ENCODE measurements at places on chromosomes 2 and 18.
A peak's percentile ranks its signal among the peaks of the same experiment; 100 is the strongest.

GRCh38 chr2:207434899-207435465 lies 94.8 kb upstream of the CREB1 start:
- no peak for DNase-seq

- no peak for DNase-seq
Measured at GRCh38 chr18:56973487-56973886, 173.4 kb upstream of the BOD1L2 start.

GRCh38 chr2:20350041-20350712 lies 467 bp downstream of the PUM2 start:
- DNase-seq, result peak; percentile 55

GRCh38 chr2:62410015-62410453 lies 96.0 kb downstream of the TMEM17 start:
- no peak for DNase-seq

DNA sequence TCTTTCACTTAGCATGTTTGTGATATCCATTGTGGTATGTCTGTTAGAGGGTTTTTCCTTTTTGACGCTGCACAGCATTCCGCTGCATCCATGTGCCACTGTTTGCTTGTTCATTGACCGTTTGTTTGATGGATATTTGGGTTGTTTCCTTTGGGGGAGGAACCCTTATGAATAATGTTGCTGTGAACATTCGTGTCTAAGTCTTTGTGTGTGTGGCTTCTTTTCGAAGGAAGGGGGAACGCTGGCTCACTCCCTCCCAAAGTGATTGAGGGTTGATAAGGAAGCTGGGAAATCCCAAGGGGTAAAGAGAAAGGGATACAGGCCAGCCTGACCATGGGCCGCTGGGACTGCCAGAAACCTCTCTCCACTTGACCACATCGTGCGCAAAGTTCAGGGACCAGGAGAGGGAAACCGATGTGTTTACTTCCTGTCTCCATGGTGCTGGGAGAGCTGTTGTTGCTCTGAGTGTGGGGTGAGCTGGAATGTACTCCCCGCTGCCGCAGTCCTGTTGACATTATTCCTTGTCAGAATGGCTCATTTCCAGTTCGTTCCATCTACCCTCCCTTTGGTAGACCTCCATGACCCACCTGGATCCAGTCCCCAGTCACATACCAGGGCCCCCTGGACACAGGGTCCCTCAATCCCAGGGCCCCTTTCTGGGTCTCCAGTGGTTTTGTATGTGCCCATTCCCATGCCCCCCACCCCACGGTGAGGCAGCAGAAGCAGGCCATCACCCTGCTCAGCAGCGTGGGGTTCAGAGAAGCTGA lies 39.6 kb downstream of the HS1BP3 start:
- no peak for DNase-seq

DNA sequence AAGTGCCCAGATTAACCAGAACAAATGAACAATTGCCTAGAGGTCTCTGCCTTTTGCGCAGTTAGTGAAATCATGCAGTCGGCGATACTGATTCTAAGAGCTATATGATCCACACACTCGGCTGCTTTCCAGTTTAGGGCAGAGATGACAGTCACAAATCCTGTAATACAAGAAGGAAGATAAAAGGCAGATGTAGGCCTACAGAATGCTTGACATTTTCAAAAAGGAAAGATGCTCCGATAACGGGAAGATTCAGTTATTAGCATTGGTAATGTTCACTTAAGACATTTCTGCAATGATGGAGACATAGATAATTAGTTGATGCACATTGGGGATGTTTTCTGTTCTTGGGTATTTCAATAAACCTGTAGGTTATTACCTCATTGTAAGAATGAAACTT lies 19.5 kb downstream of the NYAP2 start:
- DNase-seq, result no peak

- DNase-seq, result no peak
Measured at GRCh38 chr2:201909961-201910361, 103.6 kb downstream of the CDK15 start.

GRCh38 chr2:148560496-148560895 lies 84.1 kb upstream of the EPC2 start:
- no peak for DNase-seq

GRCh38 chr18:56726906-56727305 lies 75.7 kb downstream of the WDR7 start:
- DNase-seq, result no peak

GRCh38 chr2:191929288-191929687 lies 82.4 kb upstream of the CAVIN2 start:
- DNase-seq, result no peak

GRCh38 chr2:35443087-35443486 lies 912.5 kb upstream of the CRIM1 start:
- no peak for DNase-seq

DNA sequence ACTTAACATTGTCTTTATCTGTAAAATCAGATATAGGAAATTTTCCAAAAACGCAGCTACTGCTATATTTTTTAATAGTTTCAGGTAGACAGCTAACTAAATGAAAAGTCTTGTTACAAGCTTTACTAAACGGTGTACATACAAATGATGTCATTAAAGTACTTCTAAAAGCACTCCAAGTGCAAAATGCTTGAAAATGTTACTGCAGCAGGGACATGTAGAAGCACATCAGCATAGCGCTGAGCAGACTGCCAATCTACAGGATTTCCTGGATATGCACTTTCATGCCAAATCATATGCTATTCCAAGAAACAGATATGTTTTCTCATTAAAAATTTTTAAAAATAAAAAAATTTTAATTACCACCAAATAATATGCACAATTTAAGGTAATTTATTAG lies 61.7 kb downstream of the SMAD2 start:
- no peak for DNase-seq

DNA sequence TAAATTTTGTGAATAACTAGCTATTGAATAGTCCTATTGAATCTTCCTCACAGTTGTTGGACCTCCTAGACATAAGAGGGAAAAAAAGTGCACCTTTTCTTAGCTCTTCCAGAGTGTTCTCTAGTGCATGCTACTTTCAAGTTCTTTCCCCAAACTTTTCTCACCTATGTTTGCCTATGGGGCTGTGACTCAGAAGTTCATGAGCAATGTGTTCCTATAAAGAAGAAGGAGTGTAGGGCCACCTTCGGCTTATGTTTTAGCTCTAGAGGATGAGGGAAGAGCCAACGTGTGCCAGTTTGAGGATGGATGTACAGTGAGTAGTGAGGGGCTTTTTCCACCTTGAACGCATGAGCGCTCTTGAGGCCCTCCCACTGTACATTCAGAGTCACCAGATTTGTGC lies 27.0 kb upstream of the HNMT start:
- no peak for DNase-seq

DNA sequence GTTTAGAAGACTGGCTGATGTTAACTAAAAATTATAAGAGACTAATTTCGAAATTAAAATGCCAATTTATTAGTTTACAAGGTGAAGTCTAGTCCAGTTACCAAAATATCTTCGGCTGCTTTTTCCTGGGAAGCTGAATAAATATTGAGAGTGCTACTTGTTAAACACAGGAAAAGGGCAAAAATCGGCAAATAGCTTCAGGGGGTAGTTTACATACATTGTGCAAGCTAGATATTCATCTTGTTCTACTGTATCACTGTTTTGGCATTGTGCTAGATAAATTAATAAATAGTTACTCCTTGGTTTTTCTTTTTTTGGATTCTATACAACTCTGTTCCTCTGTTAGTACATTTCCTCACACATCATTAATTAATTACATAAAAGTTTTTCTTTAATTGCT lies 29.3 kb downstream of the NHEJ1 start:
- no peak for DNase-seq

- DNase-seq, result no peak
Measured at GRCh38 chr2:232567721-232568120, 17.2 kb downstream of the EIF4E2 start.

DNA sequence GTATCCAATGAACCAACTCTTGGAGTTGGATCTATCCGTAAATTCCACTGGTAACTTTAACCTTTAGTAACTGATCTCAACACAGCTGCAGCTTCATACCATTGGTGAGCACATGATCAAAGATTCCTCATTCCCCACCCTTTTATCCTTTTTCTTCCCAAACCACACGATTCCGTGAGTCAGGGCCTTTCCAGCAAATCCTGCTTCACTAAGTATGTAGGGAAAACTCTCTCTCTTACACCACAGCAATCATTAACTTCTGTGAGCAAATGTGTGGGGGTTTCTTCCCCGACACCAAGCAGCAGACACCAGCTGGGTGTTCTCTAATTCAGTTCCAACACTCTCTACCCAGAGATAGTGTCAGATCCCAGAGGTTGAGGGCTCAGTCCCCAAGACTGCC lies 23.5 kb downstream of the ELP2 start:
- no peak for DNase-seq

DNA sequence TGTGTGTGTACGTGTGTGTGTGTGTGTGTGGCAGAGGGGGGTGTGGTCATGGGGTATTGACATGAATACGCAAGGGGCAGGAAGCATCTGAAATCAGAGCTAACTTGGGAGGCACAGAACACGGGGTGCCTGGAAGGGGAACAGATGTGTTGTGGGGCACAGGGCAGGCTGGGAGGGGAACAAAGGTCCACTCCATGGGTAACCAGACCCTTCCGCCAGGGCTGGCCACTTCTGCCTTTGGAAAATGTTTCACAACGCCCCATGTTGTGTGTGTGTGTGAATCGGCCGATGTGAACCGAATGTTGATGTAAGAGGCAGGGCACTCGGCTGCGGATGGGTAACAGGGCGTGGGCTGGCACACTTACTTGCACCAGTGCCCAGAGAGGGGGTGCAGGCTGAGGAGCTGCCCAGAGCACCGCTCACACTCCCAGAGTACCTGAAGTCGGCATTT lies at the start of gene SLC11A1:
Gene SLC11A1 (plus strand): TSS at position 358 of the 451 bp plus-strand sequence. CDS start 96 bp downstream, outside the sequence.
- DNase-seq, result no peak

DNA sequence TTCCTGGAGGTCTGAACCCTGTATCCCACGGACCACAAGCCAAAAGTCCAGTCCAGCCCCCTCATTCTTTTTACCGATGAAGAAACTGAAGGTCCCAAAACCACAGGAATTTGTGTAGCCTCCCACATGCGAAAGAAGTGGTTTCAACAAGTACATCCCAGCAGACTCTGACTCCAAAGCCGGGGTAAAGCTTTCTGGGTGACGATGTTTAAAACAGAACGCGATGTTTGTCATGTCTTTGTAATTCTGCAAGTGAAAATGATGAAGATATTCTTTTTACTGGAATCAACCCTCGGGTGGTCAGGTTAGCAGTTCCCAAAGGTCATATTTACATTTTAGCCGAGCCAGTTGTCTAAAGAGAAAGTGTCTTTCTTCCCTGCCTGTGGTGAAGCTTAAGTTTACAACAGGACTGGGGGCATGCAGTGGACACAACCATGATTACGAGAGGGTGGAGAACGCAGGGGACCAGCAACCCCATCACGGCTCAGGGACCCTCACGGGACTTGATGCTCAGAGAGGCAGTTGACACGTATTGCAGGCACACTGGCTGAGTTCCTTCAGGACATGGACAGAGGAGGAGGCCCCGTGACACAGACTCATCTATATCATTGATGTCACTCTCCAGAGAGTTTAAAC lies 17.8 kb upstream of the TMEM131 start:
- DNase-seq, result no peak

- no peak for DNase-seq
Measured at GRCh38 chr2:180991361-180991760, 11.0 kb downstream of the UBE2E3 start.

GRCh38 chr2:1236606-1237005 lies 176.7 kb upstream of the TPO start:
- DNase-seq, result no peak

DNA sequence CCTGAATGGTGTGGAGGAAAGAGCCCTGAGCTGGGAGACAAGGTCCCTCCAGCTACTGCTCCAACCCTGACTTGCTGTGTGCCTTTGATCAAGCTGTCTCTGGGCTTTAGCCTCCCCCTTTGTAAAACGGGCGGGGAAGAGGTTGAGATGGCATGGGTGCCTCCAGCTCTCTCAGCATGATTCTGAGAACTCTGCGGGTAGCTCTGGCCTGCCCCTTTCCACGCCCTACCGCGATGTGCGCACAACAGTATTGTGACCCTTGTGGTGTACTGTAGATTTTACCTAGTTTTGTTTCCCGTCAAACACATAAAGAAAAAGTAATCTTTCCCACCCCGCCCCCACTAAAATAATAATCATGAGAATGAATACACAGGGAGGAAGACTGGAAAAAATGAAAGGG lies 5.3 kb downstream of the CD8A start:
- DNase-seq, result no peak

DNA sequence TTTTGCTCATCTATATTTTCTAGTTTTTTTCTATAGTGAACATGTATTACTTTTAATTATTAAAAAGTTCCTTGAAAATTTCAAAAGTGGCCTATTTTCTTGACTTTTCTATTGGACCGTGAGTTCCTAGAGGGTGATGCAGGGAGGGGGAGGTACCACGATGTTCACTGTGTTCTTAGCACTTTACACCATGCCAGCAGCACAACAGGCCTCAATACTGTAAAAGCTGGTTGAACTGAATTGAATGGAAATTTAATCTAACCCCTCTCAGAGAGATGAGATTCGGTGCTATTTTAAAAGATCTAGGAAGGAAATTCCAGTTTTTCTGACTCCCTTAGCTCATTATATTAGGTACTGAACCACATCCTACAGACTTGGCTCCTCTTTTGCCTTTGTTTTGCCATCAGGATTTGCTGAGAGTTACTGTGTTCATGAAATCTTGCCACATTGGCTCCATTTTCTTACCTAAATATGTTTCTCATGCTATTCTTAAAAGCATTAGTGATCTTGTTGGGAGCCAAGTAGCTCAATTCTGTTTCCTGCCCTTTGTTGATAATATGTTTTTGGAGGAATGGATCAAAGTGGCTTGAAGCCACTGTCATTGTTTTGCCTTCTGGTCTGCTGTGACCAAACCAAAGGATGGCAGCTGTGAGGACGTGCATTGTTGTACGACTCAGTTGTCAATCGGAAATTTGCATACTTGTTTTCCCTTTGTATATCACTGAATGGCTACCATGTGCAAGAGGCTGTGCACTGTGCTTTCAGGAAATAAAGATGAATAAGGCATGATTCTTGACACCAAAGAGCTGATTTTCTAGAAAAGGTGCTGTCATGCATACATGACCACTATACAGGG lies 25.3 kb downstream of the MYO1B start:
- DNase-seq, result no peak

DNA sequence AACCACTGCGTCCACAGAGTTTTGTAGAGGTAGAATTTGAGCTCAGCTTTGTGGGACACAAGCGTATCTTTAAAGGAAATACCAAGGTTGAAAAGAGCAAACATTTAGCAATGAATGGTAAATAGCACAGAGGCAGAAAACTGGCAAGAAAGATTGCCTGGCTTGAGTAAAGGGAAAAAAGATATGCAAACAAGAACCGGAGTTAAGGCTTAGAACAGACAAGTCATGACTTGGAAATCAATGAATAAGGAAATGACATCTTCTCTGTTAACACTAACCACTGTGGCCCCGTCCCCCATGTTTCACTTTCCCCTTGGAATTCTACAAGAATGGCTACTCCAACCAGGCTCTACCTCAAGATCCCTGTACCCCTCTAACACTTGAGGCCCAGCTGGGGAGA lies 3.8 kb downstream of the STAM2 start:
- DNase-seq, result no peak

DNA sequence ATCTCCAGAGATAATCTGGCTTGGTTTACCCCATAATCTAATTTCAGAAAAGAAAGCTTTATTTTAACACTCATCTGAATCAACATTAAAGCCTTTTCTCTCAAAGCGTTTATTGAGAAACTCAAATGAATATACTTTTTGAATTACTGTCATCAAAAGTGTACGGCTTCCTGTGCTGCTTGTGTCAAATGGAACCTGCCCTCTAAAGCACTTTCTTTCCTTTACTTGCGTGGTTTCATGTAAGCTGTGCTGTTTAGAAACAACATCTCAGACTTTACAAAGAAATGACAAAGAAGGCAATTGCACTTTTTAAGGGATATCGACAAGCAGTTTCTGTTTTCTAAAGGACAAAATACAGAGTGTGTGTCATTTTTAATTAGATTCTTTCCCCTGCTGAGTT lies 35.1 kb downstream of the CYBRD1 start:
- no peak for DNase-seq

Data from NCI-H187 (cell line).